ENCODE measurements at places on chromosomes 3 and 15.

DNA sequence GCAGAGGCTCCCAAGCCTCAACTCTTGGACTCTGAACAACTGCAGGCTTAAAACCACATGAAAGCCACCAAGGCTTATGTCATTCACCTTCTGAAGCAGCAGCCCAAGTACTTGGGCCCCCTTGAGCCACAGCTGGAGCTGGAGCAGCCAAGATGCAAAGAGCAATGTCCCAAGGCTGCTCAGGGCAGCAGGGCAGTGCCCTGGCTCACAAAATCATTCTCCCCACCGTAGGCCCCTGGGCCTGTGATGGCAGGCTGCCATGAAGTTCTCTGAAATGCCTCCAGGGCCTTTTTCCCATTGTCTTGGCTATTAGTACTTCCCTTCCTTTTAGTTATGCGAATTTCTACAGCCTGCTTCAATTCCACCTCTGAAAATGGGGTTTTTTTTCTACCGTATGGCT, 83.4 kb downstream of the DCLK3 start:
- no peak for DNase-seq

DNA sequence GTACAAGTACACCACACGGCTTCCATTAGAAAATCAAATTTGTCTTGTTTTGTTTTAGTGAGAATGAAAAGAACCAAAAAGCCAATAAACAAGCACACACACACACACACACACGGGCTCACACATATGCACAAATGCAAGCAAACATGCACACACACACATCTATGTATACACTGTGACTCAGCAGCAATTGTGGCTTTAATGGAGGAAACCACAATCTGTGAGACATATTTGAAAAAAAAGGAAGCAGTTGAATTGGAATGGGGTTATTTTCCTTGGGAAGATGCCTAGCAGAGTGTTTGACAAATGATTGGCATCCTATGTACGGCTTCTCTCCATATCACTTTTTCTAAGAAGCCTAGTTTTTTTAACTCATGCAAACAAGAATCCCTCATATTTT, 201.1 kb upstream of the ARRDC4 start:
- no peak for DNase-seq

- DNase-seq: no peak
Observed at GRCh38 chr15:71508081-71508682, 302.2 kb upstream of the NR2E3 start.

DNA sequence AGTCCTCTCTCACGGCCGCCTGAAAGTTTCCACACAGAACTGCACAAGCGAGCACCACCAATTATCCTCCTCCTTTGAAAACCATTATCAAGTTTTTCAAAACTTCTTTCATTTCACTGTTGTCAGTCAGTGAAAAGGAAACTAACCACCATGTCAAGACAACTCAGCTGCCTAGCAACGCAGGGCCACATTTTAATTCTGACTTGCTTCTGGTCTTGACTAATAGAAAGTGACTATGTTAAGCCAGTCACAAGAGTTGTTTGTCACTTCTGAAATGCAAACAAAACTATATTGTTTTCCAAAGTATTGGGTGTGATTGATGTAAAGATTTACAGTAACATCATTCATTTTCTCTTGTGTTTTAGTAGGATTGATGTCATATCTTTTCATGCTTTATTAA, 612.8 kb upstream of the AGTR1 start:
- no peak for DNase-seq

- DNase-seq: no peak
Observed at GRCh38 chr3:49772703-49773102, 13.6 kb downstream of the IP6K1 start.

- DNase-seq: no peak
Observed at GRCh38 chr15:45604326-45604725, 17.1 kb downstream of the BLOC1S6 start.

DNA sequence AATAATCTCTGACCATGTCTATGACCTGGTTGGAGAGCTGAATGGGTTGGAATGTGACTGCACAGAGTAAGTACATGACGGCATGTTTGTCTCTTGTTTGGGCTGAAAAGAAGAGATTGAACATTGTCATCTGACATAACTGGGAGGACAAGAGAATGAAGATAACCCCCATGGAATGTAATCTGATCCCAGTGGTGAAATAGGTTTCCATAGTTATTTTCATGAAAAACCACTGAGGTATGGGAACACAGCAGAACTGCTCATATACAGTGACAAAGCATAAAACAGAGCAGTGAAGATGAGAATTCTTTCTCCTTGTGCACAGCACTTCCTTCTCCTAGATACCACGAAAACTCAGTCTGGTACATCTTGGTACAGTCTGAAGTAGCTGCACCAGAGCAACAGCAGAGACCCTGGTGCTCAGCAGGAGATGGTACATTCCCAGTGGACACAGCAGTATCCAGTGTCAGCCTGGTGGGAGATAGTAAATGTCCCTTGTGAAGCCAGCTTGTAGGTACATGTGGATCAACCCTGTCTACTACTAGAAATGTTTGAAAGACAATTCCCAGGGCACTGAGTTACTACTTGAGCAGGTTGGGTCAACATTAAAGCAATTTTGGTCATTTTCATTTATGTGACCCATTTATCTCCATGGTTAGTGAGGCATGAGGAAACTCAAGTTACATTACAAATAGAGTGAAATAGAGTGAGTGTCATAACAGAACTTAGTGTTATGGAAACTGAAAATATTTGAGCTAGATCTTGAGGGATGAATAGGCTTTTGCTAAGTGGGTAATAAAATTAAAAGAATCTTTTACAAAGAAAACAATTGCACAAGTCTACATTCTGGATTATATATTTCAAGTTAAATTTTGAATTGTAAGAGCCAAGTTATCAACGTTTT, 178.3 kb downstream of the SUCNR1 start:
- DNase-seq: no peak

- DNase-seq: no peak
Observed at GRCh38 chr3:2851835-2852234, 258.3 kb downstream of the IL5RA start.

Measured in COR-L47 (cell line).